ENCODE measurements at places on chromosomes 6 and 20.

DNA sequence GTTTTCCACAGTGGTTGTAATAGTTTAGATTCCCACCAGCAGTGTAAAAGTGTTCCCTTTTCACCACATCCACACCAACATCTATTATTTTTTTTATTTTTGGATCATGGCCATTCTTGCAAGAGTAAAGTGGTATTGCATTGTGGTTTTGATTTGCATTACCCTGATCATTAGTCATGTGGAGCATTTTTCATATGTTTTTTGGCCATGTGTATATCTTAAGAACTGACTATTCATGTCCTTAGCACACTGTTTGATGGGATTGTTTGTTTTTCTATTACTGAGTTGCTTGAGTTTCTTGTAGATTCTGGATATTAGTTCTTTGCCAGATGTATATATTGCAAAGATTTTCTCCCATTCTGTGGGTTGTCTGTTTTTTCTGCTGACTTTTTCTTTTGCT, 820.1 kb downstream of the TENT5A start:
- no peak for DNase-seq

DNA sequence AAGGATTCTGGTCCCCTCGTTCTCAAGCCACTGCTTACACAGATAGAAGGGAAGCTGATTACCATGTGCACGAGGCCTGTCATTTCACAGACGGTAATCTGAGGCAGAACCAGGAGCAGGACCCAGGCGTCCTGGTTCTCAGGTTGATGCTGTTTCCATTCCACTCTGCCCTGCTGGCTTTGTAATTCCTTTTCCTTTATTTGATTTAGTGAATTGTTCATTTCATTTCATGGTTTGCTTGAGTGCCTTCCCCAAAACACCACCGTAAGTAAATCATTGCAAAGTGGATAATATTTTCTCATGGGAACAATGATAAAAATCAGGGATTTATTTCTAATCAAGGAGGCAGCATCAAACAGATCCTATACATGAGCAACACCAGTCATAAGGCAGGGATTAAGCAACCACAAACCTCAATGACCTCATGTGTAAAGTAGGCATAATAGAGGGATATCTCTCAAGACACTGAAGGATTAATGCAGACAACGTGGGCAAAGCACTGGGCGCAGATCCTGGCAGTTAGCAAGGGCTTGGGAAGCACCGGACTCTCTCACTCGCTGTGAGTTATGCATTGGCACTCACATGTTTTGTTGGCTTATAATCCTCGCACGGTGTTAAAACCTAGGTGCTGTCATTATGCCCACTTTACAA, 229.5 kb upstream of the FOXQ1 start:
- DNase-seq, result no peak

DNA sequence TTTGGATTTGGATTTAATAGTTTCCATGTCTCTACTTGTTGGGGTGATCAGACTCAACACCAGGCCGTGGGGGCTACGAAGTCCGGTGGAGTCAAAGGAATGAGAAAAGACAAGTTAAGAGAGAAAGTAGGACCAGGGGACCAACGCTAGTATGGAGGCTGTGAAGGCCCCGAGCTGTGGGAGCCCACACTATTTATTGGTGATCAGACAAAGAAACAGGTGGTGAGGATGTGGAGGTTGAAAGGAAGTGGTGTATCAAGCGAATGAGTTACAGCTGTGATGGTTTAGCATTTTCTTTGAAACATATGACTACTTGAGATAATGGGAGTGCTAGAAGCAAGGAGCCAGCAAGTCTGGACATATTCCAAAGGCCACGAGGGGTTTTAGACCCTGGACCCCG, 62.4 kb downstream of the AKAP7 start:
- no peak for DNase-seq

GRCh38 chr20:44074252-44075151, 112.5 kb downstream of the JPH2 start:
- no peak for DNase-seq

DNA sequence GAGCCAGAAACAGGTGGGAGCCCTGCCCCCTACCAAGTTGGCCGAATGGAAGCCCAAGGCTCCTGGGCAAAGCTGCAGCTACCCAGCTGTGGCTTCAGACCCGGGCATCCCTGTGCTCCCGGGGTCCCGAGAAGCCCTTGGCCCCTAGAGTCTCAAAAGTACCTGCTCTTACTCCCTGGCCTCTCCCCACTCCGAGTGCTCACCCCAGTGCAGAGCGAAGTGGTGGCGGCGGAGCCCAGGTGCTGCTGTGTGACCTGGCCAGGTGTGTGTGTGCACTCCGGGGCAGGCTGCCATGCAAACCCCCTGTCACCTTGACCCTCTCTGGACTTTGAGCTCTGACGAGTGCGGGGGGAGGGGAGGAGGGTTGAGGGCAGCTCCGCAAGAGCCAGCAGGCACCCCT, 493.8 kb upstream of the MANEA start:
- DNase-seq, result no peak
